ENCODE measurements at places on chromosomes 16 and 17.

GRCh38 chr17:75876190-75876937 lies 2.0 kb downstream of the TRIM47 start:
- no peak for DNase-seq

GRCh38 chr17:78780335-78780734 lies 1.7 kb downstream of the CYTH1 start:
- DNase-seq: no peak

- no peak for DNase-seq
Measured at GRCh38 chr17:61157246-61157886, 242.3 kb upstream of the TBX2 start.

- no peak for DNase-seq
Measured at GRCh38 chr17:57174591-57174990, 81.7 kb upstream of the MSI2 start.

Data from stimulated activated CD4-positive, alpha-beta T cell treated with anti-CD3 and anti-CD28 coated beads, Interleukin-15, amount 100 ng/mL, for 48 hours (primary cell).